T-helper 9 cell (primary cell): ENCODE measurements at places on chromosomes 13 and 19.

DNA sequence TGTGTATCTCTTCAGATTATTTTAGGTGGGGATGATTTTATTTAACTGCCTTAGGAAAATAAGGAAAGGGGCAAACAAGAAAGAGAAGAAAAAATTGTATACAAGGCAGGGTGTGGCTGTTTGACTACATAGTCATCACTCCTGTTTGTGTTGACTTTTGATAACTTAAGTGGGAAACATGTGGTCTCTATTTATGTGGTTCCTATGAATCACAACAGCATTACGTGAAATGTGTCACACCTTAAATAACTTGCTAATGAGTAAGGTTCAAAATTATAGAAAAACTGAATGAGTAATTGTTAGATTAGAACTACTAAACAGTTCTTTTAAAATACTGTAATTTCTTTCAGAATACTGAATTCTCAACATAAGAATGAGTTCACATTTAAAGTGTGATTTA lies 69.3 kb downstream of the LMO7 start:
- DNase-seq = no peak

DNA sequence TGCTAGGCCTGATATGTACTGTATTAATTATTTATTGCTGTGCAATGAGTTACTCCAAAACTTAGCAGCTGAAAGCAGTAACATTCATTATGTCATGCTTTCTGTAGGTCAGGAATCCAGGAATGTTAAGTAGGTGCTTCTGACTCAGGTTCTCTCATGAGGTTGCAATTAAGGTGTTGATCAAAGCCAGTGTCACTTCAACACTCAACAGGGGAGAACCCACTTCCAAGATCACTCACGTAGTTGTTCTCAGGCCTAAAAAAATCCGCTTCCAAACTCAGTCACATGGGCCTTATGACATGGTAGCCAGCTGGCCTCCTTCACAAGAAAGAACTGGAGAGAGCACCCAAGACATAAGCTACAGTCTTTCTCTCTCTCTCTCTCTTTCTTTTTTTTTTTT lies 211.1 kb upstream of the NBEA start:
- no peak for DNase-seq

DNA sequence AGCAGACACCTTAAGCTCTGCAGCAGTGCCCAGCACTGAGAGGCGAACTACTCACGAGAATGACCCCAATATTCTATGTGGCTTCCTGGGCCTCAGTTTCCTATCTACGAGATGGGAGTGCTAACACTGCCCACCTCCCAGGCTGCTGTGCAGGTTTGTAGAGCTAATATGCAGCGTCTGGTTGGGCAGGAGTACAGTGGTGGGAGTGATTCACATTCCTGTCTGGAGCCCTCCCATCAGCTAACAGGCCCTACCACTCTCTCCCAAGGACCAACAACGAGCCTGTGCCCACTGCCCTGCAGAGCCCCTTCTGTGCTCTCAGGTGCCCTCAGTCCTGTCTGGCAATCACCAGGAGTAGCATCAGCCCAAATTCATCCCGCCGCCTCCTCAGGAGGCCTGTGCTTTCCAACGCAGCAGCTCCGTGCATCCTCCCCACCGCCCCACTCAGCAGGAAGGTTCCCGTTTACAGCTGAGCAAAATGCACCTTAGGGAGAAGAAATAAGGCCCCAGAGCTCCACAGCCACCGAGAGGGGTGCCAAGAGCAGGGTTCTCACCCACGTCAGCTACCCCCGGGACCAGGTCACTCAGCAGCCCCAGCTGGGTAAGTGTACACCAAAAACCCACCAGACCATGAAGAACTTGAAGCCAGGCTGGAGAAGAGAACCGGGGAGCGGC lies 6.6 kb downstream of the AKT2 start:
- no peak for DNase-seq

DNA sequence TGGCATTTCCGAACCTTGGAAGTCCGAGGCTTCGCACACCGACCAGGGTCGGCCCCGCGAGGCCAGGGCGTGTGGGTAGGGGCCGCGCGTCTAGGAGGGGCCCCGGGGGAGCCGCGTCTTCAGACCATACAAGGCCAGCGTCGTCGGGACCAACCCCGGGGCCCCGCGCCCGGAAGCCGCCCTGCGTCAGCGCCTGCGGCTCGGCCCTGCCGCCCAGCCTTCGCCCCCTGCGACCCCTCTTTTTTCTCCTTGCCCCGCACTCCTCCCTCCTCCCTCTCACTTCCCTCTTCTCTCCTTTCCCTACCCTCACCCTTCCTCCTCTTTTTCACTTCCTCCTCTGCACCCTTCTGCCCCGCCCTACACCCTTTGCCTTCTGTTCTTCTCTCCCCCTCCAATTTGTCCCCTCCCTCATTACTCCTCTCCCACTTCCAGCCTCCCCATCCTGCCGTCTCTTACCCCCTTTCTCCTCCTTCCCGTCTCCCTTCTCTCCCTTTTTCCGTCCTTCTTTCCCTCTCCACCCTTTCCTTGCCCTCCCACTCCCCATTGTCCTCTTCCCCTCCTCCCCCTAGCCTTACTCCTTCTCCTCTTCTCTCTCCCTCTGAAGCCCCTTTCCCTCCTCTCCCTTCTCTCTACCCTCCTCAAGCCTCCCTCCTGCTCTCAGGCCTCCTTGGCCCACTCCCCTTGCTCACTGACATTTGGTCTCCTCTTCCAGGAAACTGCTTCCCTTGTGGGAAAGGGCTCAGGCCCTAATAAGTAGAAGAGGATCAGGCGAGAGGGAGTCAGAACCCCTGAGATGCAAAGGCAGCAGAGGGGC lies 2.2 kb upstream of the PLEKHG2 start:
- DNase-seq = peak; percentile 69

- no peak for DNase-seq
These were observed 21.1 kb upstream of the NDUFS7 start for GRCh38 chr19:1362387-1363257.

DNA sequence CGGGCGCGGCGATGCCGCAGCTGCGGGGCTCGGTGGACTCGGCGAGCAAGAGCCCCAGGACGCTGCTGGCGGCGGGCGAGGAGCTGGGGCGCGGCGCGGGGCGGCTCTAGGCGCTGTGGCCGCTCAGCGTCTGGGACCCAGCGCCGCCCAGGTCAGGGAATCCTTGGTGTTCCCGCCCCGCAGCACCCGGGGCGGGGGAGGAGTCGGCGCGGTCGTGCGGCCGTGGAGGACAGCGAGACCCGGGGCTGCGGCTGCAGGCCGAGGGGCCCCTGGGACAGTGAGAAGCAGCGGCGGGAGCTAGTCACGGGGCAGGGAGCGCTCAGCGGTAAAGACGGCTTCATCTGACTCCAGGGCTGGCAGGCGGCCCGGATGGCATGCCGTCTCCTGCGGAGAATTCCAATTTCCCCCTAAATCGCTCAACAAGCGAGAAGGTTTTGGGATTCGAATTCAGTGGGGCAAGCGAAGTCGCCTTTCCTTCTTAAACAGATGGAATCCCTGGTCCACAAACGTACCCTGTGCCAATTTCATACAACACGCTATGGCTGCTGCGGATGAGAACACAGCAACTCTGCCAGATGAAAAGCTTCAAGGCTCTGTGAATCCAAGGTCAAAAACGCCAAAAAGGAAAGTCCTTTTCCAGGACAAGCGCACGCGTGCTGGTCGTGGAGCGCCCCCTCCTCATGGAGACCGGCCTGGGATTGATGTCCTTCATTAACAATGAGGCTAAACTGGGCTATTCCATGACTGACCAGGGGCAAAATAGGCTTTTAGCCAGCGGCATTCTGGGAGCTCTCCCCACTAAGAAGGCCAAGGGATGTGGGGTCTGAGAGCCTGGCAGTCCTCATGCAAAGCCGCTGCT lies 4.2 kb upstream of the ZSCAN4 start:
- no peak for DNase-seq

DNA sequence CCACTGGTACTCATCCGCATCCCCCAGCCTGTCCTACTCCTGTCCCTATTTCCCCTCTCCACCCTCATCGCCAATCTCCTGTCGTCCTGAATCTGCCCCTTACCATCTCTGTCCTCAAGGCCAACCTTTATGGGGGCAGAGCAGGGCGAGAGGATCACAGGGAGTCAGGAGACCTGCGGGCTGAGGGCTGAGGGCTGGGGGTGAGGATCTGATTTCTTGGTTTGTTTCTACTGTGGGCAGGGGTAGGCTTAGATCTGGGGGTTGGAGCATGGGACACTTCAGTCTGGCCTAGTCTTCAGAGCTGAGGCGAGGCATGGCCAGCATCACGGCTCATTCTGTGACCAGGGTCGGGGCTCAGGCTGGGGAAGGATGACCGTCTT lies 16.5 kb upstream of the ERCC1 start:
- no peak for DNase-seq

DNA sequence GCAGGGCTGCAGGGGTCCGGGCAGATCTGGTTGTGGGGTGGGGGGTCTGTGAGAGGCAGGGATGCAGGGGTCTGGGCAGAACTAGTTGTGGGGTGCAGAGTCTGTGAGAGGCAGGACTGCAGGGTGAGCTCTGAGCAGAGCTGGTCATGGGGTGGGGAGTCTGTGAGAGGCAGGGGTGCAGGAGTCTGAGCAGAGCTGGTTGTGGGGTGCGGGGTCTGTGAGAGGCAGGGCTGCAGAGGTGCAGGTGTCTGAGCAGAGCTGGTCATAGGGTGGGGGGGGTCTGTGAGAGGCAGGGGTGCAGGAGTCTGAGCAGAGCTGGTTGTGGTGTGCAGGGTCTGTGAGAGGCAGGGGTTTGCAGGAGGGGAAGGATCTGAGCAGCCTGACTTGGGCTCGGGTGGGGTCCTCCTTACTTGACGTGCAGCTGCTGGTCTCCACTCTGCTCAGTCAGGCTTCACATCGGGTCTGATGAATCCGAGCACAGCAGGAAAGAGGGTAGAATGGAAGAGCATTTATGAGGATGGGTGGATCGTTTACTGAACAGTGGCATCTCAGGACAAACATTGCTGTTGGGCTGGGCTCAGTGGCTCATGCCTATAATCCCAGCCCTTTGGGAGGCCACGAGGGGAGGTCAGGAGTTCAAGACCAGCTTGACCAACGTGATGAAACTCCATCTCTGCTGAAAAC lies 31.2 kb downstream of the IGFL2 start:
- DNase-seq = no peak

DNA sequence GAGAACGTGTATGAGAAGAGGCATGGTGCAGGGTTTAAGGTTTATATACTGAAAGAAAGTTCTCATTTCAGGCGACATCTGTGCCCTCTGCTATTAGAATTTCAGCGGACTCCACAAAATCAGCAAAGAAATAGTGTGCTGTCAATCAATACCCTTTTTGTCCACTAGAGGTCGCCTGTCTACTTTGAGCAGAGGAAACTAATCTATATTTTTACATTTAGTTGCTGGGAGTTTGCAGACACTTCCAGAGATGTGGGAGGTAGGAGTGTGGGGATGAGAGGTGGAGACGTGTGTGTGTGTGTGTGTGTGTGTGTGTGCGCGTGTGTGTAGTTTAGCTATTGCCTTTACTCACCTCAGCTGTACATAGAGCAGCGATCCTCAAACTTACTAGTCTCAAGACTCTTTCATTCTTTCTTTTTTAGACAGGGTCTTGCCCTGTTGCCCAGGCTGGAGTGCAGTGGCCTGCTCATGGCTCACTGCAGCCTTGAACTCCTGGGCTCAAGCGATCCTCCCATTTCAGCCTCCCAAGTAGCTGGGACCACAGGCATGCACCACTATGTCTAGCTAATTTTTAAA lies 9.7 kb downstream of the INAFM1 start:
- peak; percentile 29 for DNase-seq

GRCh38 chr13:21075379-21076249 lies 14.2 kb upstream of the LATS2 start:
- DNase-seq = no peak

DNA sequence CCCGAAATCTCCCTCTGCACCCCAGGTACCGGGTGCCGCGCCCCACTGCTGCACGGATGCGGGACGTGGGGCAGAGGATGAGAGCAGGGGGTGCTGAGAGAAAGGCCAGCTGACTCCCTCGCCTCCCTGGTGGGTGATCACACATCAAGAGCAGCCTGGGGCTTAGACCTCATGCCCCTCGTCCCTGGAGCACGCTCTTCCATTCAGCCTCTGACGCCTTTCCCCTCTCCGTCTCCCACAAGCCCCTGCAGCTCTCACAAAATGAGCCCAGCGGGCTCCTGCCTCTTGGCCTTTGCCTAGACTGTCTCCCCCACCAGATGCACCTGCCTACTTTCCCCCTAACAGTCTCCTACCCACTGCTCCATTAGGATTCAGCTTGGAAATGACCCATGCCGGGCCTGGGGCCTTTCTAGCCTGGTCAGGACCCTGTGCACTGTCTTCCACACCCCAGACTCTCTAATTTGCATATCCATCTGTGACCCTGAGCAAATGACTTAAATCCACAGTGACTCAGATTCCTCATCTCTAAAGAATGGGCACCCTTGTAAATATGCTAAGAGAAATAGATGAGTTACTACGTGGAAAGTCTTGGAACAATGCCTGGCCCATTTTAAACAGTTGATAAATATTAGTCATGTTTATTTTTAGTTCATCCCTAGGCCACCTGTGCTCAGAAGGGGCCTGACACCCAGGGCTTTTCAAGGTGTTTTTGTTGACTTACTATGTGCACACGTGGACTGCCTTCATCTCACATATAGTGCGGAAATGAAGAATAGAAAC lies 582 bp upstream of the PTPRH start:
- DNase-seq = no peak

GRCh38 chr19:34273121-34273520 lies 18.8 kb downstream of the GARRE1 start:
- DNase-seq = no peak

DNA sequence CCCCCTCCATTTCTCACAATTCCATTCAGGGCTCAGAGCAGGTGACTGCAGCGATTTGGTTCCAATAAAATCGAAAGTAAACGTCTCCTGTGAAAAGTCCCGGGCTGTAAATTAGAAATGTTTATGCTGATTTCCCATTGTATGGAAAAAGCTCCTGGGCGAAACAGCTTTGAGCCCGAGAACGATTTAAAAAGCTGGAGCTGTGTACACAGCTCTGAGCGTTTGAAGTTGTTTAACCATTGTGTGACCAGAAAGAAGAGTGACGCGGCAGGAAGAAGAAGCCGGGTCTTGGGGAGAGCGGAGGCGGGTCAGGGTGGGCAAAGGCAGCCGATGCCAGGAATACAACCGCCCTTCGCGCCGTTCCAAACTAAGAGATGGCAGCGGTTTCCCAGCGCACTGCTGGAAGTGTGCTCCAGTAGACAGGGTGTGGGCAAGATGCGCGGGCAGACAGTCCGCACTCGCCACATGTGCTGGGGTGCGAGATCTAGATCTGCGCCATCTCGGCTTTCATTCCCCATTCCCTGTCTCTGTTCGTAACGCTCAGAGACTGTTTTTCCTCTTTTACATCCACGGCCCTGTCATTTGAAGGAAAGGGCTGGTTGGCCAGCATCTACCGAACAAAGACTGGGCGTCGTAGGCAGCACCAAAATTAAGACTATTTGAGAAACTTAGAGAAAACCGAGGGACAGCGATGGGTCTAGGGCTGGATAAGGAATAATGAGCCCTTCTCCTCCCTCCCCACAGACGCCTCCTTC lies 960 bp upstream of the GSX1 start:
- no peak for DNase-seq

DNA sequence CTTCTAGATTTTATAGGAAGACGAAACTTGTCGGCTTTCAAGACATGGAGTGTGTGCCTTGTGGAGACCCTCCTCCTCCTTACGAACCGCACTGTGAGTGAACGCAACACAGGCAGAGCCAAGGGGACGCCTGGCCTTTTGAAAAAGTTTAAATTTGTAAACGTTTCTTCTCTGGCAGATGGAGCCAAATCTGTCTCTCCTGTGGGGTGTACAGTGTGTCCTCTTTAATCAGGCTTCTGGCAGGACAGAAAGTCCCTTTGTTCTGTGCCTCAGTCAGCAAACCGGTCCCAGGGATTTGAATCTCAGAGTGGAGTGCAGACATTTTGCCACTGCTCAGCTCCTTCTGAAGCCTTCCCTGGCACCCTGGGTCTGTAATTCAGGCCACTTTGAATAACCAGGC lies 56.5 kb downstream of the TNFRSF19 start:
- no peak for DNase-seq

- no peak for DNase-seq
These were observed 125.9 kb upstream of the USP29 start for GRCh38 chr19:56993851-56994250.

GRCh38 chr13:35016362-35017112 lies 74.5 kb downstream of the NBEA start:
- DNase-seq = no peak
